ENCODE measurements at places on chromosomes 12 and 14. TPM values are rescaled to one million over a fixed set of nuclear protein-coding genes. Genes with fewer than 3 reads are reported as not detected.

The IRAK3 gene
- total RNA-seq, result 4.1 TPM

The PMCH gene
- total RNA-seq, result not detected

The NRDE2 gene
- total RNA-seq, result 26.0 TPM

The ANG gene
- 1.3 TPM for total RNA-seq

The ABCD2 gene
- 12.5 TPM for total RNA-seq

The GALNT8 gene
- 54.8 TPM for total RNA-seq

The ACSM4 gene
- not detected for total RNA-seq

The EVL gene
- 297 TPM for total RNA-seq

The REP15 gene
- 3.8 TPM for total RNA-seq

- DNase-seq, result no peak
These were observed 13.2 kb upstream of the GALNT9 start for GRCh38 chr12:132342251-132343227.

- no peak for DNase-seq
These were observed 43.7 kb downstream of the DEGS2 start for GRCh38 chr14:100115726-100116125.

- DNase-seq, result peak; percentile 96
These were observed at the start of gene IFT43 for GRCh38 chr14:75985618-75986438. Gene IFT43 (plus strand): TSS chr14:75985763. CDS start chr14:75985787, 24 bp downstream.

DNA sequence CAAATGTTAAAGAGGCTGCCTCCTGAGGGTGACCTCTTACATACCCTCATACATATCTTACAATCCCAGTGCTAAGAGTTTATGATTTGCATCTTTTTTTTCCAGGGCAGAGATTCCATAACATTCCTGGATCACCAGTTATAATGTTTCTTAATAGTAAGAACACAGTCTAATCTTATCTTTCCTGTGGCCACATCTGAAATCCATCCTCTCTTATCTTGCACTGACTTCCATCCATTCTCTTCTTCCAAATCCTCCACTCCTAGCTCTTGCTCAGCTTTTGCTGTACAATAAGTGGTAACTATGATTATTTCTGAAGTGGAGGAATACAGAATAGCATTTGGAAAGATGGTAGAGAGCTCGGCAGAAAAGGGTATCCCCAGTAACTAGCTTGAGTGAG is 6.3 kb downstream of the CALCOCO1 start:
- no peak for DNase-seq

DNA sequence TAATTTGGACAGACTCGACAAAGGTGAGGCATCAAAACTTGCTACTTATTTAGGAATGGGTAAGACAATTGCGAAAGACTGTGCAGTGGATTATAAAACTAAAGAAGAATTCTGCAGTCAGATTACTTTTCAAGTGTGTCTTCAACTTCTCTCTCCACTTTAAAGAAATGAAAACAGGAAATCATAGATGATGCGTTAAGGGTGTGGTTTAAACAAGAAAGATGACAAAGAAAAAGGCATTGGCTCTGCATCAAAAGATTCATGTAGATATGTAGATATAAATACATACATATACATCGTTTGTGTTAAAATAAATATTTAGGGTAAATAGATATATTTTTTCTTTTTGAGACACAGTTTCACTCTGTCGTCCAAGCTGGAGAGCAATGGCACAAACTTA is 74.6 kb upstream of the PARP11 start:
- DNase-seq, result no peak

DNA sequence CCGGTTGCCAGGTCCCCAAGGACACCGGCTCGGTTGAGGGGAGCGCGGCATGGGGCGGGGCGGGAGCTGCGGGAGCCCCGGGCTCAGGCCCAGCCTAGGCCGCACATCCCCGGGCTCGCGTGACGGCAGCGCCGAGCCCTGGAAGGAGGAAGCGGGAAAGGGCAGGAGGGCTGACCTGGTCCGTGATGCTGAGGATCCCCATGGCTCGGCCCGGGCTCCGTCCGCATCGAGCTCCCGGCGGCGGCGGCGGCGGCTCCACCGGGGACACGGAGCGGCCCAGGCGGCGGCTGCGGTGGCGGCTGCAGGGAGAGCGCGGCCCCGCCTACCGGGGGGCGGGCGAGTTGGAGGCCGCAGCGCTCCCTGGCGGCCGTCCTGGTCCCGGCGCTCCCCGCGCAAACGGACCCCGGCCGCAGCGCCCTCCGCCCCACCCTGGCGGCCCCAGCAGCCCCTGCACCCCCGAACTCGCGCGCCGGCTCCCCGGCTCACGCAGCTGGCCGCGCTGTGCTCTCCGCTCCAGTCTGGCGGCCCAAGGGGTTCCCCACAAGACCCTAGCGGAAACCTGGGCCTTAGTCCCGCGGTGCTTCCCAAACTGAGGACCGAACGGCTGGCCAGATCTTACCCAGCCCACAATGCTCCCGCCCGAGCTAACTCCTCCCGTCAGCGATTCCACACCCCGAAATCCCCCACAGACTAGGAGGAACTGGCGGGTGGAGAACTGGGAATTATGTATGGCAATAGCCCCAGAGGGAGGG is at the start of gene ANKRD52:
ANKRD52 (minus strand) TSS at position 317 of the 752 bp plus-strand sequence; CDS start at position 202, 115 bp downstream.
- peak; percentile 73 for DNase-seq

DNA sequence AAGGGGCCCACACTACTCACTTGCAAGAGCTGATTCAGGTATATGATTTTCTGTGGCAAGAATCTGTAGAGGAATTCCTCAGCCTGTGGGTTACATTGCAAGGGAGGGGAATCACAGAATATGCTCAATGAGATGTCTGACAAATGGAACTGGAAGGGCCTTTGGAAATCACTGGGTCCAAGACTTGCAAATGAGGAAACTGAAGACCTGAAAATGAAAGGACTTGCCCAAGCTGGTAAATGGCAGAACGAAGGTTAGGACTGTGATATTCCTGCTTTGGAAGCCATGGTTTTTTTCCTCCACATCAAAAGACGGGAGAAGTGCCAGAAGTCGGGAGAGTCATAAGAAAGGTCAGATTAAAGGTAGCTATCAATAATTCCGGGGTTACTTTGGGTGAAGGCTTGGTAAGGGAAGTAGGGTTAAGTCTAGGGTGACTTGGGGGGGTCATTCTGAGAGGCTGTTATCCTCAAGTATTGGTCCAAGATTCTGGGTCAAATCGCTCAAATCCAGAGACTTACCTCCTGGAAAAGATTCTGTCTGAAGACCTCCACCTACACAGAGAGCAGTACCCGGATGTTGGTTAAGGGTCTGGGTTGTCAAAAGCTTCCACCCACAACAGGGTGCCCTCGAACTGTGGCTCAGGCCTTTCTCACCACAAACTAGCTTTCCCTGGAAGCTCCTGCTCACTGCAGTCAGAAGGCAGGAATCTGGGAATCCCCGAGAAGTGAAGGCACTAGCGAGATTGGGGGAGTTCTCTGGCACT is 539 bp downstream of the PSME2 start:
- no peak for DNase-seq

DNA sequence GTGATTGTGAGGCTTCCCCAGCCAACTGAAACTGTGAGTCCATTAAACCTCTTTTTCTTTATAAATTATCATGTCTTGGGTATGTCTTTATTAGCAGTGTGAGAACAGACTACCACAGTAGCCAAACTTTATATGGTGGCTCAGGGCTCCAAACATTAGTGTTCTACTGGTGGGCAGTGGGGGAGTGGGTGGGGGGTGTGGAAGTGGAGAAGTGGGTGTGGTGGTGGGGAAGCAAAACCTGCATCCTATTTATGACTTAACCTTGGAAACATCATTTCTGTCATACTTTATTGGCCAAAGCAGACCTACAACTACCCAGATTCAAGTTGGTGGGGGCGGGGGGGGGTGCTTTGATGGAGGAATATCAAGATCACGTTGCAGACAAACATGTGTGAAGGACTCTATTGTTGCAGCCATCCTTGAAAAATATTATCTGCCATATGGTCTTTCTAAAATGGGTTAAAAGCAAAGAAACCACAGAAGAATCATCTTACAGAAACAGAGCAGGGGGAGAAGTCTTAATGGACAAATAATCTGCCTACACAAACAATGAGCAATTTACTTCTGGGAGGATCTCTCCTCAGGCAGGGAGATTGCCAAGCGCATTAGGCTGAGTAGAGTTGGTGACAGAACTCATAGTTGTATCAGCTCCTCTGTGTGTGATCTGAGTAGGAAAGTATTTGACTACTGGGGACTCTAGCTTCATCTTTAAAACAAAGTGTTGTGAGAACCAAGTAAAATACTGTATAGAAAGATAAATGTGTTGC is 1.4 kb upstream of the PWP1 start:
- DNase-seq, result no peak

DNA sequence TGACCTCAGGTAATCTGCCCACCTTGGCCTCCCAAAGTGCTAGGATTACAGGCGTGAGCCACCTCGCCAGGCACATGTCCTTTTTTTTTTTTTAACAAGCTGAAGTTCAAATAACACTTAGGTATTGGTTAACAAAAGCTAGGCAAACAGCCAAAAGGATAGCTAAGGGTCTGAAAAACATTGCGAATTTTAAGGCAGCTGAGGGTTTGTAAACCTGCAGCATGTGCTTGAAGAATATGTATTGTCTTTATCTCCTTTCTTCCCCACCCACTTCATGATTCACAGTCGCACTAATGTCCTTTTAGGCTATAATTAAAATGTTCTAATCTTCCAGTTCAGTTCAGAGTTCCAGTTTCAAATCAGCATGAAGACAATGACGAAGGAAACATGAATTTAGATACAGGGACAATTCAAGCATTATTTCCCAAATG is 30.1 kb upstream of the CERS5 start:
- DNase-seq, result no peak

- DNase-seq, result peak; percentile 75
These were observed 2.6 kb upstream of the SOCS2 start for GRCh38 chr12:93569656-93570551.

DNA sequence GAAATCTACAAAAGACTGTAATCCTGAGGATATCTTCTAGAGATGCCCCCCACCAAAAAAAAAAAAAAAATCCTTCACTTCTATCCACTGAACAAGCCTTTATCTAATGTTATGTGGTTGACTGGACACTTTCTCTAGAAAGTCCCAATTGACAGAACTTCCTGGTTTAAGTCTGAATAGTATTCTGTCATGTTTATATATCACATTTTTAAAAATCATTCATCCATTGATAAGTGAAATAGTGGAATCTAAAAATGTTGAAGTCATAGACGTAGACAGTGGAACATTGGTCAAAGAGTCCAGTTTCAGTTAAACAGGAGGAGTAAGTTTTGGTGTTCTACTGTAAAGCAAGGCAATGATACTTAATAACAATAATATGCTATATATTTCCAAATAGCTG is 297.0 kb downstream of the SSPN start:
- DNase-seq, result no peak

- no peak for DNase-seq
These were observed 450.0 kb upstream of the FAR2 start for GRCh38 chr12:28699029-28699428.

- no peak for DNase-seq
These were observed 115.5 kb downstream of the PAPOLA start for GRCh38 chr14:96617635-96618034.

DNA sequence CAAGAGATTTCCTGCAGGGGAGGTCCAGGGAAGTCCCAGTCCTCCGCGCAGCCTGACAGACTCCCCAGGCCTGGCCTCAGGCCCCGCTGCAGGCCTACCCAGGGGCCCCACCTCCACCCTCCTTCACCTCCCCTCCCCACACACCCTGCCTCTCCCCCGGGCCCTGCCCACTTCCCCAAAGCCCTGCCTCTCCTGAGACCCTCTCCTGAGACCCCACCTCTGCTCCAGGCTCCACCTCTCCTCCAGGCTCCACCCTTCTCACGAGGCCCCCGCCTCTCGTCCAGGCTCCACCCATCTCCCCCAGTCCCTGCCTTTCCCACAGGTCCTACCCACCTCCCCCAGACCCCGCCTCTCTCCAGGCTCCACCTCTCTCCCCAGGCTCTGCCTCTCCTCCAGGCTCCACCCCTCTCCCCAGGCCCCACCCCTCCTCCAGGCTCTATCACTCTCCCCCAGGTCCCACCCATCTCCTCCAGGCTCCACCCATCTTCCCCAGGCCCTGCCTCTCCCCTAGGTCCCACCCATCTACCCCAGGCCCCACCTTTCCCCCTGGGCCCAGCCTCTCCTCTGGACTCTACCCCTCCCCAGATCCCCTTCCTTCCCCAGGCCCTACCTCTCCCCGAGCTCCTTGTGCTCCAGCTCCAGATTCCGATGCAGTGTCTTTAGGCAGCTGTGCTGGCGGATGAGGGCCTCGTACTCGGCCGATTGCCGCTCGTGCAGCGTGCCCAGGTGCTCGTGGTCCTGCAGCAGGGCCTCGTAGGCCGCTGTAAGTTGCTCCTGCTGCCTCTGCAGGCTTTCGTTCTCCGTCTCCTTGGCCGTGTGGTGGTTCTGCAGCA is 58.8 kb upstream of the GPR68 start:
- no peak for DNase-seq

DNA sequence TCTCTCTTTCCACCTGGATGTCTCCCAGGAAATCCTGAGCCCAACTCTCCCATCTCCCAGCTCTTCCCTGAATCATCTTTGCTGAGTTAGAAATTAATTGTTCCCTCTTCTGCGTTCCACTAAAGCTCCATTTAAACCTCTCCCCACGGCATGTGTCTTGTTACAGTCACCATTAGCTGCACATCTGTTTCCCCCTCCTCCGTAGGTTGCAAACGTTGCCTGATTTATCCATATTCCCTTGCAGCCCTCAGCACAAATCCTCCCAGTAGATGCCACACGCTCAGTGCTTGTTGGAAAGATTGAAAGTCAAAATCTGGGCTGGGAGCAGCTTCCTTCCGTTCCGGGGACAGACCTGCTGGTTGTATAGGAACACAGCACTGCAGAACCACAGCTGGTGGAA is 90.4 kb downstream of the SLC24A4 start:
- no peak for DNase-seq

DNA sequence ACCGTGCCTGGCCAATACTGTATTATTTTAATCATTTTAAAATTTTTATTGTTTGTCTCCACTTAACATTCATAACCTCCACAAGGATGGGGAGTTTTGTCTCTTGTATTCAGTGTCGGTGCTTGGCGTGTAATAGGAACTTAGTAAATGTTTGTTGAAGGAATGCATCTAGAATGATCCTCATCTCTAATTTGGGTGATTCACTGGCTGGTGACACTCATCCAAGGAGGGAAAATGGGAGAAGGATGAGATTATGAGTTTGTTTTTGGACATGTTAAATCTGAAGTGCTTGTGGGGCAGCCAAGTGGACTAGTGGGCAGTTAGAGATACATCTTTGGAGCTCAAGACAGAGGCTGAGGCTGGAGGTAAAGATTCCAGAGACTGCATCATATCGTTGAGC is 5.1 kb downstream of the KLC1 start:
- no peak for DNase-seq

DNA sequence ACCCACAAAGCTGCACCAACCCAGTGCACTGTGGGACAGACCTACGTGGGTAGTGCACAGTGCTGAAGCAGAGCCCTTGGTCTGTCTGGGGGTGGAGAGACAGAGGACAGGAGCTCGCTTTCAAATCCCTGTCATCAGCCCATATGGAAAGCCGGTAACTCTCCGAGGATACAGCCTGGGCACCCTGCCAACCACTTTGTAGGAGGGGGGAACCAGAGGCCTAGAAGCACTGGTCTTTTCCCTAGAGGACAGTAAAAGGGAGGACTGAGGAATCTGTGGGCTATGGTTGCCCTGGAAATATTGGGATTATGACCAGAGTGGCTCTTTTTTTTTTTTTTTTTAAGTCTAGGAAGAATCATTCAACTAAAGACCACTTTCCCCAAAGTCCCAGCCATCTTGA is 74.3 kb downstream of the MAP3K9 start:
- no peak for DNase-seq

Measured in dorsolateral prefrontal cortex (tissue), 122 donors.